ENCODE measurements at places on chromosomes 2 and 18.

DNA sequence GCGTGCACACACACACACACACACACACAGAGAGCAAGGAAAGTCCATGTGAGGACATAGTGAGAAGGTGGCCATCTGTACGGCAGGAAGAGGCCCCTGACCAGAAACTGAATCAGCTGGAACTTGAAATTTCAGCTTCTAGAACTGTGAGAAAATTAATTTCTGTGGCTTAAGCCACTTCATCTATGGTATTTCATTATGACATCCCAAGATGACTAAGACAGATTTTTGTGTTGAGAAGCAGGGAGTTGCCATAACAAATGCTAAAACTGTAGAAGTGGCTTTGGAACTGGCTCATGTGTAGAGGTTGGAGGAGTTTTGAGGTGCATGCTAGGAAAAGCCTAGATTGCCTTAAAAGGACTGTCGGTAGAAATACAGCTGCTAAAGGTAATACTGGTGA lies 63.4 kb upstream of the ZBTB7C start:
- no peak for DNase-seq

- no peak for DNase-seq
These were observed 10.0 kb downstream of the DBI start for GRCh38 chr2:119376810-119377209.

DNA sequence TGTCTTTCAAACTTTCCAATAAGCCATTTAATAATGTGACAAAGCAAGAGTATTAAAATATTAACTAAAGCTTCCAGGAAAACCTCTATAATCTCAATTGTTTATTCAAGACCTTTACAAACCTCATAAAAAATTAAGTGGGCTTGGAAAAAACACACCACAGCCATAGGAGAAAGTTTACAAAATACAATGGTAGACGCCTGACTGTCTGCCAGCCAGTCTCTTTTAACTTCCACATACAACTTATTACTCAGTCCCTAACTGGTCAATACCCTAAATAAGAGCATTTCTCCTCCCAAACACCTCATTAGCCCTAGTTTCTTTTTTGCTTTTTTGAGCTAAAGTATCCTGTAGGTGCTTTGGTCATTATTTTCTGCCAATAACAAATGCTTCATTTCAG lies 247.4 kb upstream of the CYP26B1 start:
- DNase-seq: no peak

- no peak for DNase-seq
These were observed 103.3 kb downstream of the ICA1L start for GRCh38 chr2:202768273-202768672.

- DNase-seq: no peak
These were observed 8.4 kb upstream of the PXDN start for GRCh38 chr2:1752751-1753150.

DNA sequence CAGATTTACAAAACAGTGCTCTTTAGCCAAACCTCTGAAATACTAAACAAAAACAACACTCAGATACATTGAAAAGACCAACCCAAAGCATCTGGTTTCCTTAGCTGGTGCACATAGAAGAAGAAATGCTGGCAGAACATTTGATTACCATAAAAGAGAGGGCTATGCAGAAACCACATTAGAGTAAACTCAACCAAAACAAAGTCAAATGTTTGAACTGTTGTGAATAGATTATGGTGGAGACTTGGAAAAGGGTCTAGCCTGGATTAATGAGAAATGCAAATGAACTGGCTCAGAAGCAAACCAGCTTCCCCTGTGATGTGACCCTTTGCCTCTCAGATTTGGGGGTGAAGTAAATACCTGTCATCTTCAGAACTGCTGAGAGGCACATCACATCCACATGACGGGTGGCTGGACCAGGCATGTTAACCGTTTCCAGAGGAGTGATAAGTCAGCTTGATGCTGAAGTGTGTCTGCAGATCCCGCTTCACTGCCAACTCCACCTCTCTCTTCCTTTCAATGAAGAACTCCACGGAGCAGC lies 153.0 kb downstream of the NRP2 start:
- DNase-seq: no peak

GRCh38 chr2:3588084-3588483 lies 6.8 kb upstream of the COLEC11 start:
- no peak for DNase-seq

- no peak for DNase-seq
These were observed 35.6 kb downstream of the VIT start for GRCh38 chr2:36731941-36732672.

GRCh38 chr2:80530442-80531064 lies 226.0 kb upstream of the LRRTM1 start:
- no peak for DNase-seq

- DNase-seq: peak; percentile 70
These were observed 19.0 kb downstream of the TWSG1 start for GRCh38 chr18:9353596-9353995.
